ENCODE measurements at places on chromosomes 4 and X.

GRCh38 chr4:130028552-130028951, 932.6 kb downstream of the C4orf33 start:
- no peak for DNase-seq

DNA sequence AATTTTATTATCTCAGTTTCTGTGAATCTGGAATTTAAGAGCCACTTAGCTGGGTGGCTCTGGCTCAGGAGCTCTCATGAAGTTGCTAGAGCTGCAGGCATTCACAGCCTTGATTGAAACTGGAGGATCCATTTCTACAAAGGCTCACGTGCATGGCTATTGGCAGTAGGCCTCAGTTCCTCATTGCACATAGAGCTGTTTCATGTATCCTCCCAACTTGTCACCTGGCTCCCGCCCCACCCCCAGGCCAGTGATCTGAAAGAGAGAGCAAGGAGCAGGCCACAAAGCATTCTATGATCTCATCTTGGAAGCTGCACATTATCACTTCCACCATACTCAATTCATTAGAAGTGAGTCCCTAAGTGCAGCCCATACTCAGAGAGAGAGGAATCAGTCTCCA, 18.5 kb upstream of the AP1AR start:
- DNase-seq = no peak

- peak; percentile 8 for DNase-seq
These were observed 124.1 kb upstream of the SLIT2 start for GRCh38 chr4:20127626-20128025.

DNA sequence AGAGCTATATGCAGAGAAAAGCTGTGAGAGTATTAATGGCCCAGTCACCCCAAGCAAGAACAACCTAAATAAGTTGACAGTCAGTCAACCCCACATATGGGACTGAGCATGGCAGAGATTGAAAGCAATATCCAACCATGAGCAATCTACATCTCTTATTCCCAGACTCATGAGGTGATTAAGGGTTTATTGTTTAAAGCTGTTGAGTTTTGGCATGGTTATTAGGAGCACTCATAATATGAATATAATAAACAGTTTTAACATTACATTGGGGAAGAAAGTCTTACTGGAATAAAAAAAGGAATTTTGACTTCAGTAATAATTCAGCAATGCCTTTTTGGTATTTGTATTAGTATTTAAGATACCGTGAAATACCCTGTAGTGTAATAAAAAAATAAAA, 1627.4 kb downstream of the STIM2 start:
- DNase-seq = no peak

DNA sequence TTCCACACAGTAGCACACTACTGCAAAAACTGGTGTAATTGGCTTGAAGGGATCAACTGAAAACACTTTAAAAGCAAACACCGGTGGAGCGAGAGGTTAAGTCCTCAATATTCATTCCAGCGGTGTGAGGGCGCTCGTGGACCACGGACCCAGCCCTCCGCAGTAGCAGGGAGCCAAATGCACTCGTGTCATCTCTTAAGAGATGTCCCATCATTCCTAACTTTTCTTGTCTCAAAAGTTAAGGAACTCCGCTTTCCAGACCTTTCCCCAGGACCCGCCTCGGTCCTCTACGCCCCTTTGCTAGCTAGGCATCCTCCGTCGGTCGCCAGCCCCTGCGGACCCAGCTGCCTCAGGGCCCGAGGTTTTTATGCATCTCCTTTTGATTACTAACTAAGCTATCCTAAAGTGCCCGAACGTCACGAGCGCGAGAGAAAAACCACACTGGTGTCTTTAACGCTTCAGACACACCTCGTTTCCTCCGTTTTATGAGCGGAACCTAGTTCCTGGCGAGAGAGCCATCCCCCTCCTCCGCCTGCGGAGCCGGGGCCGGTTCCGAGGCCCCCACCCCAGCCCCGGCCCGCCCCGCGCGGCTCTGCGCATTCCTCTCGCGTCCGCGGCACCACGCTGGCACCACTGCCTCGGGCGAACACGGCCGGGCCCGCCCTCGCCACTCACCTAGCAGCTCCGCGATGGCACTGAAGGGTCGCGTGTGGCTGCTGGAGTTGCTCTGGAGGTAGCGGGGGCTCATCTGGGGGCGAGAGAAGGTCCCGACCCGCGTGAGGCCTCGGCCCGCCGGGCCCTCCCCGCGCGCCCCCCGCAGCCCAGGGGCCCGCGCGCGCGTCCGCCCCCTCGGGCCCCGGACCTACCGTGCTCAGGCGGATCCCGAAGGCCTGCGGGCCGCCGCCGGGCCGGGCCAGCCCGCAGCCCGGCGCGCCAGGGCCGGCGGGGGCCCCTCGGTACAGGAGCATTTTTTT, 723 bp downstream of the MORC4 start:
- DNase-seq = peak; percentile 64

- no peak for DNase-seq
These were observed 33.1 kb upstream of the MTMR8 start for GRCh38 chrX:64428371-64428770.

- peak; percentile 99 for DNase-seq
These were observed 18.1 kb upstream of the CXCL2 start for GRCh38 chr4:74117024-74117534.

DNA sequence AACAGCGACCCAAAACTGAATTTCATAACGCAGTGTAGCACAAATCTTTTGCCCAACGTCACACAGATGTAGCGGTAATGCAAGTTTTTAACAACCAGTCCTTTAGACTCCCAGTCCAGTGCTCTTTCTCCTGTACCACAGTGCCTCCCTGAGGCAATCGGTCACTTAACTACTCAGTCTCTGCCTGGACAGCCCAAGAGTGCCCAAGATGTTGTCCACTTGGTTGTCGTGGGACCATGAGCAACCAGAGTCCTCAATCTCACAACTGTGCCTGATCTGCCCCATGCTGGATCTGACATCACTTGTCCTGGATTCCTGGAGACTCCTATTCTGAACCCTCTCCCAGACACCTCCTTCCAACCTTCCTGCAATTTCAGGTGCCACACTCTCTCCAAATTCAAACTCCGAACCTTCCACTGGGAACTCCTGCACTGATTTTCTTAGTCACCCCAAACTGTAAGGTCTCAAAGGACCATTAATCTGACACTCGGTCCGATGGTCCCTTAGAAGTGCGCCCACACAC, 702 bp downstream of the MMGT1 start:
- peak; percentile 36 for DNase-seq

- DNase-seq = peak; percentile 8
These were observed 1.8 kb downstream of the ATP11C start for GRCh38 chrX:139930916-139931645.

DNA sequence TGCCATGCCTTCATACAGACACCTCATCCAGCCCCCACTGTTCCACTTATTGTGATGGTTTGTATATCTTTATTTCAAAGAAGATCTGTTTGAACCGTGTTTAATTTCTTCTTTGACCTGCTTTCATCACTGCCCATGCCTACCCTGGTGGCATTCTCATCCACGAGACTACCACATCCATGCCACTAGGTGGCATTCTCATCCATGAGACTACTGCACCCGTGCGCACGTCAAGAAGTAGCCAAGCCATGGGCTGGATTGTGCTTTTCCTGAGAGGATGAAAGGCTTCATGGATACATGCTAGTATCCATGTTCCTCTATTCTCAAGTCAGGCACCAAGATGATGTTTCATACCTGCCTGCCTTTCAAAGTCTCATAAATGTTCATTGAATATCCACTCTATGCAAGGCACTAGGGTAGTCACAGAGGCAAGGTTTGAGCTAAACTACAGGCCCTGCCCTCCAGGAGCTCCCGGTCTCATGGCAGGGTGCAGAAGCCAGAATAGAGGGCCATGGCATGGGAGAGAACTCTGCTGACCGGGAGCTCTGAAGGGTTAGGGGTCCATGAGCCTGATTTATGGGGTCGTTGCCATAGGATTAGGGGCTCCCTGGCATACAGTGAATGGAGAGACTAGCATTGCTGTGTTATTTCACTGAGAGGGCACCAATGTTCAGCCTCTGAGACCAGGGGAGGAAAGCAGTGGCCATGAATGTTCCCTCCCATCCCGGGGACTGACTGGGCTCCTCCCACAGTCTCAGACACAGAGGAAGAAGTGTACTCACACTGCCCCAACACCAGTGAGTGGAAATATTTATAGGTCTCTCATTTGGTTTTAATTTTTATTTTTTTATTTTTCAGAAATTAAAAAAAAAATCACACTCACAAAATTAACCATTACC, 24.8 kb upstream of the EOLA2 start:
- DNase-seq = peak; percentile 73

DNA sequence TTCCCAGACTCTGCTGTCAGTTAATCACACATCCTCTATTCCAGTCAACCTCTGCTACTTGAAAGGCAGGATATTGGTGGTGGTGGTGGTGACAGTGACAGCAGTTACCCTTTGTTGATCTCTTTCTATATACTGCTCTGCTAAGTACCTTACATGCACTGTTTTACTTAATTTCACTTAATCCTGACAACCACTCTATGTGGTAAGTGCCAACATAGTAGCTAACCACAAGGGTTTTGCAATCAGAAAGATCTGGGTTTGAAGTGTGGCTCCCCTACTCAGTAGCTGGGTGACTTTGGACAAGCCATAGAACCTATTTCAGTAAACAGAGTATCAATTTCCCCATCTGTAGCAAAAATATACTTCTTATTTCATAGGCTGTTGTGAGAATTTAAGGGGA, 24.2 kb upstream of the F9 start:
- no peak for DNase-seq

DNA sequence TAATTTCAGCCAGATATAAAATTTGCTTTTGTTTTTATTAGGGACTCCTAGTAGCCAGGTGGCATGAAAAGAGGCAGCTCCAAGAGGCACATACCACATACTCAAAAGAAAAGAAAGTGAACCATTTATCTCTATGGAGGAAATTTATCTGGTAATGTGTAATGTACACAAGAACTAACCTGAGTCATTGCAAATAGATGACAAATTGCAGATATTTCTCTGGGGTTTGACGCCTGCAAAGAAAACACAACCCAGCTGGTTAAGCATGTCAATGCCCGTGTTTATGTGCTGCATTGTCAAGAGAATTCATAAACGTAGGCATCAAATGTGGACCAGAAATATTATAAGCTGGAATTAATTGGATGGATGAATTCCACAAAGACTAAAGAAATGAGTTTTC, 46.9 kb upstream of the PHKA2 start:
- DNase-seq = no peak

DNA sequence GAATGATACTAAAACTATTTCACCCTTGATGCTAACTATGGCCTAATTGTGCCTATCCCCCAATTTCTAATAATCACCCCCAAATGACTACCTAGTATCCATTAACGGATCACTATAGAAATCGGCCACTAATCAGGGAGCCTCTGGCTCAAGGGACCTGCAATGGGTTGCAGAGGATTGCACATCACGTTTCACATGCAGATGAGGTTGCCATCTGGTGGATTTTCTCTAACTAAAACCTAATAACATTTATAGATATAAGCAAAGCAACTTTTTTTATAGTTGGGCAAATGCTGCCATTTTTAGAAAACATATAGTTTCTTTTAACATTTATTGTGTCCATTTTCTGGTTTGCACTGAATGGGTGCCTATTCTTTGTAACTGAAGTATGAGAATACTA, 28.3 kb upstream of the ALG13 start:
- peak; percentile 1 for DNase-seq

GRCh38 chr4:180057891-180058671, 2185.1 kb upstream of the TENM3 start:
- peak; percentile 3 for DNase-seq

DNA sequence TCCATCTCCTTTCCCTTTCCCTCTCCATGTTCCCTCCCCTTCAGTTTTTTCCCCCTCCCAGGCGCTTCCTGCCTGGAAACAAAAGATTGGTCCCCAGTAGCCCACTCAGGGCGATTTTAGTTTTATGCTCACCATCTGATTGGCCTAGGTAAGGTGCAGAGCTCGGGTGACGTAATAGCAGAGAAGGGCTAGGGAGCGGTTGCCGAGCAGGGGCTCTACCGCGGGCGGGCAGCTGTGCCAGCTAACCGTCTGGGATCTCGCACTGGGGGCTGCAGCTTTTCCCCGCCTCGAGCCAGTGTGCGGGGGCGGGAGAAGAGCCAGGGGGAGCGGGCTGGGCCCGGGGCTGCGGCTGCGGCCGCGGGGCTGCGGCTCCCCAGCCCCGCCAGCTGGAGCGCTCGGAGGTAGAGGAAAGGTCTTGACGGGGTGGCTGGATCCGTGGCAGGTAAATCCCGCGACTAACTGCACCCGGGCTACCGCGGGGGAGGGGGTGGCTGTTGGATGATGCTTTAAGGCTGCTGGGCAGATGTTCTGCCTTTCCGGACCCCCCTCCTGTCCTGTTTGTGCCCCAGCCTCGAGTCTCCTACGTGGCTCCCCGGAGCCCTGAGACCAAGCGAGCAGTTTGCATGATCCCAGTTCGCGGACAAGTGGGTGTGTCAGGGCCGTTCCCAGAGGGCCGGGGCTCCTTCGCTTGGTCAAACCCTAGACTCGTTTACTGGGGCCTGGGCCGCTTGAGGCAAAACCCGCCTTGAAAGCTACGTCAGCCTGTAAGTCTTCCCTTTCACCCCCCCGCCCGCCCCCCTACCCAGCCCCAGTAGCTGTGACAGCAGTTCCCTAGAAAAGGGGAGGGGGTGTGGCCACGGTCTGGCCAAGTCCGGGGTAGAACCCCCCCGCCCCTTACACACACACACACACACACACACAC, at the start of gene PAK3:
PAK3 (plus strand) TSS at position 218 of the 922 bp plus-strand sequence. CDS start 26,913 bp downstream, outside the sequence.
- DNase-seq = peak; percentile 60

DNA sequence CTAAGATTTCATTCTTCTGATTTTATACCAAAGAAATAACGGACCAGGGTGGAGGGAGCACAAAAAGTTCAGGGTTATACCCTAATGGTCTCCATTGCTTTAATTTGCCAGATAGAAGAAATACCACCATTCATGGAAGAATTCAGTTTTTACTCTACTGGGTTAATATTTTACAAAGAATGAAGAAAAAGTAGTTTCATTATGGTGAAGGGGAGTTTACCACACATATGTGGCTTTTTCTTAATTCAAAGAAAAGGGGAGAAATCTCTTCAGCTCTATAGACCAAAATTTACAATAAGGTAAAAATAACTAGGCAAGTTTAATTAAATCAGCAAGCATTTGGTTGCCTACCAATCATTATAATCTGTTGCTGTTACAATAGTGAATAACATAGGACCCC, 37.6 kb downstream of the CASK start:
- DNase-seq = no peak

- peak; percentile 10 for DNase-seq
These were observed 146.9 kb upstream of the FGF13 start for GRCh38 chrX:138858438-138858837.

- peak; percentile 63 for DNase-seq
These were observed 11.2 kb upstream of the CCNQ start for GRCh38 chrX:153609917-153610835.

DNA sequence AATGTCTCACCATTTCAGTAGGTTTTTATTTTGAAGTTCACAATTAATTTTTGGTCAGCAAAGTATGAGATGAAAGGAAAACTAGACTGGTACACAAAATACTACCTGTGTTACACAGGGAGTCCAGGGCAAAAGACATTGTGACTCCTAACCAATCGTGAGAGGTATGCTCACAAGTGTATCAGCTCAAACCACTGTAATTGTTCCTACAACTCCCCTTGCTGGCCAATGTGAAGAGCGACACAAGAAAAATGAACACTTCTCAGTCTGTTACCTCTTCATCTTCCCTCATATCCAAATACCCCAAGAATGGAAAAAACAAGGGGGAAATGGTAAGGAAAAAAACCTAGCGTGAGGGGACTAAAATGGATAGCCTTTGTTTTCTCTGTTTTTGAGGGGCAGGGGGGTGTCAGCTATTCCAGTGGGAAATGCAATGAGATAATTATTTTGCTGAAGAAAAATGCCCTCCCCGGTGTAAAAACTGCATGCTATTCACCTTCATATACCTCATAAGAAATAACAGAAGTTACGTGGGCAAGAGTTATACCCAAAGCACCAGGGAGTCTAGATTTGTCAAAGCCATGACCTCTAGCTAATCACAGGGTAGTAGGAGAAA, 30.6 kb upstream of the NSUN7 start:
- peak; percentile 78 for DNase-seq
